ENCODE measurements at places on chromosomes 5 and 9.

GRCh38 chr5:180213256-180213600 lies 4.2 kb upstream of the RASGEF1C start:
- no peak for DNase-seq

DNA sequence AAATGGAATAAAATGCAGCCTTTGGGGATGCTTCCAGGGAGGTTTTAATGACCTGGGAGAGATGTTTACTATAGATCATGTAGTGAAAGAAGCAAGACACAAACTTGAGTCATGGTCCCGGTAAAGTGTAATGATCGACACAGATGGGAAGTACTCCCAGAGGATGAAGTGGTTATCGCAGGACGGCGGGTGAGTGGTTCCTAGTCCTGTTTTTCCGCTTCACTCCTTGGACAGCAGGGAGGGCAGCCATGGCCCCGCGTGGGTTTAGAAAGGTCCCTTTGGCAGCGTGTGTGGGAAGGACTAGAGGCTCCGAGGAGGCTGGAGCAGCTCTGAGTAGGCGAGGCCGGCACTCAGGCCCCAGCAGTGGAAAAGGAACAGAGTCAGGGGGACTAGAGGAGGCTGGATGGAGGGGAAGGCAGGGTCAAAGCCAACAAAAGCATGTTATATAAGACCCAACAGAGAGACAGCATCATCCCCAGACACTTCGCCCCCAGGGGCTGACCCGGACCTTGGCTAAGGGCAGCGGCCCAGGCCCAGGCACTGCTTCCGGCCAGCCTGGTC lies 49.2 kb upstream of the STXBP1 start:
- DNase-seq = no peak

DNA sequence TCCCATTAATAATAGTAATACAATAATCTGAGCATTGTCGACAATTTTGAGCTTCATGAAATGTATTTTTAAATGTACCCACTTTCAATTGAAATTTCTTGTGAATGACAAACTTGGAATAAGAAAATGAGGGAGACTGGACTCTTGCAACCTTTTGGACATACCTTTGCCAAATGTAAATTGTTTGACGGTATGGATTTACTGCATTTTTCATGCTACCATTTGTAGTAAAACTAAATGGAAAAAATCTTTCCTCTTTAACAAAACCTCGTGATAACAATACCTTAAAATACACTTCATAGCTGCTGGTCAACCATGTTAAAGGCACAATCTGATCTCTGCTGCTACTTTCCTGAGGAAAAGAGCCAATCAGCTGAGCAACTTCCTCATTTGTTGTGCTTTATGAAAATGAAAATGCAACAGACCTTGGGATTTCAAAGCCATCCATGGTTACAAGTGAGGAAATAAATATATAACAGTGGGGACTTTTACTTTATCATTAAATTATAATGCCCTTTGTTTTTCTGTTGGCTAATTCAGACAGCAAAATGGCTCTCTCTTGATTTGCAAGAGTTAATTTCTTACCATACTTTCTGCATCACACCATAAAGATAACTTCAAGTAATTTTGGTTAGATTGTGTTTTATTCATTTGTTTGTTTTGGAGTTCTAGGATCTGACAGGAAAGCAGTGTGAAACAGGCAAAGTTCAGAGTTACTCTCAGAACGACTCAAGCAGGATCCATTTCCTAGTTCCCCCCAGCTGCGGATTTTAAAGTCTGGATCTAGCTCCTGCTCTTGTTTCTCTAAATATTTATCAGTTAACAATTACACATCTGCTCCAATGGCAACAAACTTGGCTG lies 1.1 kb downstream of the ALDH1A1 start:
- no peak for DNase-seq

DNA sequence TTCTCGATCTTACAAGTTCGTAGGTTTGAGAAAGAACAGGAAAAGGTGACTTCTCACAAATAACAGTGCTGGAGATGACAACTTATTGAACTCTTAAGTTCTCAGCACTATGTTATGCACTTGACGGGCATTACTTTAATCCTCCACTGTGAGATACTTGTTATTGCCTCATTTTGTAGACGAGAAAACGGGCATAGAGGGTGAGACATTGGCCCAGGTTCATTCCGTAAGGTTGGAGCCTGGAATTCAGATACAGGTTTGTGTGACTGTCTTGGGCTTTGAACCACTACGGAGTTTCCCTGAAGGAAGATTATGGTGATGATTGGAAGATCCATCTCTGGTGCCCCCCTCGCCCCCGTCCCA lies 657 bp downstream of the MAT2B start:
- DNase-seq = no peak

- no peak for DNase-seq
Measured at GRCh38 chr5:151338734-151339133, 8.6 kb downstream of the SLC36A2 start.

DNA sequence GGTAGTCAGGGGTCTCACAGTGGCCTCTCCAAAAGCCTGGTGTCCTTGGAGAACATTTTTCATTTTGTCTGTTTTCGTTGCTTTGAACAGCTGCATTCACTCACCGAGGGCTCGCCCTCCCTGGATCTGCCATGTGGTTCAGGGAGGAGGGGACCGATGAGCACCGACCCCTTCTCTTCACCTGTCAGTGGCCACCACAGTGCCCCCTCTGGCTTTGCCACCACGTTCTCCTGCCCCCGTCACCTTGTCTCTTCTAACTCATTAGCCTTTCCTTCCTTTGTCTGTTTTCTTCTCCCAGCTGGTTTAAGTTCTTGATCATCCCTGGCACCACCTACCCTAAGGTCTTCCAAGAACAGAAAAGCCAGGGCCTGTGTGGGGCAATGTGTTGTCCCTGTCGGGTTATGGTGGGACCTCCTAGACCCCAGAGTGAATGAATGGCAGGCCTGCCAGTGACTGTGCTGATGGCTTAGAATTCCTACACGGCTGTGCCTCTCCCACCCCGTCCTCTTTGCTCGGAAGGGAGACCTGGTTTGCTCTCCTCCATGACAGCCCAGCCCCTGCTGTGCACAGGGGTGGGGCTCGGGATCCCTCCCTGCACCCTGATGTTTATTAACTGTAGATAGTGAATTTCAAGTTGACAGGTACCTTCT lies 90.0 kb downstream of the ANKRD33B start:
- DNase-seq = no peak

DNA sequence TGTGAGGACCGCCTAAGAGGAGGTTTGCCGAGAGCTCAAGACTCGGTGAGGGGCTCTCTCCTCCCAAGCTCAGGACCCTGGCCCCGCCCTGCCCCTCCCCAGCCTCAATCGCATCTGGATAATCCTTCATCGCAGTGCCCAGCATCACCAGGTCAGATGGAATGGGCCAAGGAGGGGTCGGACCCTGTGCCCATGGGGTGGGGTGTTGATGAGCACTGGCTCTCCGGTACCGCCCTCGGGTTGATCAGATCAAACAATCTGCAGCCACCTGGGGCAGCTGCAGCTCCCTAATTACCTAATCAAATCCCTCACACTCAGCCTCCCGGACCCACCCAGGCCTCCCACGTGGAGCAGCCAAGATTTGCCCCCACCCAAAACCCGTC lies 24.4 kb upstream of the TDRD7 start:
- DNase-seq = no peak

DNA sequence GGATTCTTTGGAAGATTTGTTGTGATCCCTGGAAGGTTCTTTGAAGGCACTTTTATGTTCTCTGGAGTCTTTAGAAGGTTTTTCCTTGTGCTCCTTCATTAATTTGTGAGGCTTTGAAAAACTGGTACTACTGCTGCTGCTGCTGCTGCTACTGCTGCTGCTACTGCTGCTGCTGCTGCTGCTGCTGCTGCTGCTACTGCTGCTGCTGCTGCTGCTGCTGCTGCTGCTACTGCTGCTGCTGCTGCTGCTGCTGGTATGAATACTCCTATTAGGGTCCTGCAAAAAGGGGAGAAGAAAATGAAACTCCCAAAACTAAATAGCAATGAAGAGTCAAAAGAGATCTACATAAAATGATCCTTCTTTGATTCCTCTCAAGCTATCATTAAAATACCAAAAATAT lies 208.1 kb downstream of the MLLT3 start:
- no peak for DNase-seq

DNA sequence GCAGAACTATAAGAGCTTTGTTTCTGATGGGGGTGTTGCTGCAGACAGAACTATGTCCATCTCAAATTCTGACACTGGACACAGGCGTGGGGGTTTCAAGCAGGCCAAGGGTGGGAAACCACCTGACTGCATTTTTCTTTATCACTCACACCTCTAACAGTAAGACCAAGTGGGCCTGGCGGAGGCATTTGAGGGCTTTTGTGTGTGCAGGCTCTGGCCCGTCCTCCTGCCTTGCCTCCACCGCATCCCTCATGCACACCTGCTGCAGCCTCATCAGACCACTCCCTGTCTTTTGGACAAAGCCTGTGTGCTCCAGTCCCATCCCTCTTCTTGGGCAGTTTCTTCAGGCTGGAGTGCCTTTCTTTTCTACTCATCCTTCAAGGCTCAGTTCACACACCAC lies 7.9 kb downstream of the OR13J1 start:
- DNase-seq = no peak

All from activated CD4-positive, alpha-beta memory T cell treated with anti-CD3 and anti-CD28 coated beads, Interleukin-2, amount 10 ng/mL, durations not matched to agents 7 days and 5 days (primary cell).